SK-N-MC (cell line): ENCODE measurements at places on chromosomes 12 and 14.

GRCh38 chr14:88706425-88706824, 86.3 kb downstream of the EML5 start:
- DNase-seq: no peak

- DNase-seq: no peak
Measured at GRCh38 chr12:113090740-113091139, 34.2 kb downstream of the DTX1 start.

DNA sequence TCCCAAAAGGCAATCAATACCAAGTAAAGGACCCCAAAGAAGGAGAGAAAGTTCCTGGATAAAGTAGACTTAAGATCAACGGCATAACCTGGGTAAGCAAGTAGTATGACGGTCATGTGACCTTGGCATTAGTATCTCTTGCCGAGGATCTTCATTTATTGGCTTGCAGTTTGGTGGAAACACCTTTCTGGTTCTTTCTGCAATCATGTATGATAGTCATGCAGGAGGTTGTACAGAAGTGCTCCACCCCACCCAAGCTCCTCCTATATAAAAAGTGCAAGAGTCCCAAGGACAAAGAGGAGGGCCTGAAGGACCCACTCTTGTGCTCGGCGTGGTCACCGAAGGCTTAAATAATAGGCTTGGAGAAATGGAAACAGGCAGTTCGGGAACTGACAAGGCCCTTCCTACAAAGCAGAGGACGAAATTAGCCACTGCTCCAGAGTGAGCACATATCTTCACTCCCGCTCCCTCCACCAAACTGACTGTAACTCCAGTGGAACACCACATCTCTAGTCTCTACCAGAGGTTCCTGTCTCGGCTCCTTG, 750 bp downstream of the CS start:
- DNase-seq: no peak

GRCh38 chr14:77151918-77152588, 10.5 kb upstream of the ZDHHC22 start:
- no peak for DNase-seq

DNA sequence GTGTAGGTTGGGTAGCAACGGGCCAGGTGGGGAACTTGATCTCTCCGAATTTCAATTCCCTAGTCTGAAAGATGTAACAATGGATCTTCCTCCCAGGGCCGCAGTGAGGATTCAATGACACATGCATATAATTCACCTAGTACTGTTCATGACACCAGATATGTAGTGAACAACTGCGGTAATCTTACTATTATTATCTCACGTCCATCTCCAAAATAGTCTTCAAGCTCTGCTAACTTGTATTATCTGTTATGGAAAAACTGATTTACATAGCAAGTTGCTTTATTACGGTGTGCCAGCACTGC, 26.4 kb downstream of the MOK start:
- DNase-seq: no peak

GRCh38 chr12:102215992-102216691, 18.5 kb upstream of the PMCH start:
- no peak for DNase-seq

GRCh38 chr12:1117970-1118563, 127.0 kb downstream of the ERC1 start:
- DNase-seq: peak; percentile 60

GRCh38 chr12:87430444-87430843, 598.8 kb downstream of the C12orf50 start:
- DNase-seq: no peak

DNA sequence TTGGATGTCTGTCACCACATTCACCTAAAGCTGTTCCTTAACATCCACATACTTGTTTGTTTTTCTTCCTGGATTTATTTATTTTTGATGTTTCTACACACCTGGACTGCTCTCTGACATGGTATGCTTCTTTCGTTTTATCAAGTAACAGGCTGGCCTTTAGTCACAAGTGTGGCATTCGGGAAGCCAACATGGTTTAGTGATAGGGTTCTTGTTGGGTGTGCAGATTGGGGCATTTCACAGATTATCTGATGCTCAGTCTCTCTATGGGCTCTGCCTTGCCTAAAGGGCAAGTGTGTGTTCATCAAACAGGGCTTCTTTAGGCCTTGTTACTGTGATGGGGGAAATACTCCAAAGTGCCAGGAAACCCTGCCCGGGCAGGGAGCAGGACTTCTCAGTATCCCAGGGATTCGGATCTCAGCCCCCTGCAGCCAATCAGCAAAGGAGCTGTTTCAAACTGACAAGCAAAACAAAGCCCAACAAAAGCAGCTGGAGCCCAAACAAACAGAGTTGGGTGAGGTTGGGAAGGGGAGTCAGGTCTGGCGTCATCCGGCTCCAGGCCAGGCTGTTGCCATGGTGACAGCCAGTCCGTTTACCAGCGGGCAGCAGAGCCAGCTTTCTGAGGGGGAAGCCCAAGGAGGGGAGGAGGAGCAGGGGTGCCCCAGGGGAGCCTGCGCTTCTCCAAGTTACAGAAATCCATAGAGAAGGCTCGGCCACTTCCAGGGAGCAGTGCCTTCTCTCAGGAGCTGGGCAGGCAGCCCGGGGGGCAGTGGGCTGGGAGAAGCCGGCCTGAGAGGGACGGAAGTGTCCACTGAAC, 31.9 kb downstream of the FOS start:
- no peak for DNase-seq

DNA sequence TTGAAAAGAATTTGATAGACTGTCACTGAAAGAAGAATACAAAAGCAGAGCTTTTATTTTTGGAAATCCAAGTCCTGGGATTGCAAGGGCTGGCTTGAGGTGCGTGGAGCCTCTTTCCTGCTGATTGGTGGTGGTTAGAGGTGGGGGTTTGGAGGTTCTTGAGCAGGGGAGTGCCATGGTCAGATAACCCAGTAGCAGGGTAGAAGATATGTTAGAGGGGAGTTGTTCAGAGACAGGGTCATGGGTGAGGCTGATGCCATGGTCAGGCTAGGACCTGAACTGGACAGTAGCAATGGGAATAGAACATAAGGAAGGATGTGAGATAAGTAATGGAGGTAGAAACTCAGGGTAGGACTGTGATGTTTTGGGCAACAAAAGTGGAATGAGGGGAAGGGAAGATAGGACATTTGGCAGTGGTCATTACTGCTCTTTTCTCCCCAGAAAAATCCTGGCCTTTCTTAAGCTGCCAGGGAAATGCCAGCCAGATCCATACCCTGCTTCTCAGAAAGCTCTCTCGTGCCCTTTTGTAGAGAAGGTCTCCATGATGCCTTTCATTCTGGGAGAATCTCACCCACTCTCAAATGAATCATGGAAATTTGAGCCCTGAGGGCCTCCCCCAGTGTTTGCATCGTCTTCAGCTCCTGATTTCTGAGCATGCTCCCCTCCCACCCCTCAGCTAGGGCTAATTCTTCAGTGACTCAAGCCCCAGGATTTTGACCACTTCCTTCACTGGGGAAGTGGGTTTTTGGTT, 9.5 kb downstream of the EMP1 start:
- DNase-seq: no peak

- no peak for DNase-seq
Measured at GRCh38 chr12:24039113-24039525, 89.6 kb upstream of the SOX5 start.

GRCh38 chr12:110002676-110003515, 3.7 kb downstream of the ANKRD13A start:
- no peak for DNase-seq

DNA sequence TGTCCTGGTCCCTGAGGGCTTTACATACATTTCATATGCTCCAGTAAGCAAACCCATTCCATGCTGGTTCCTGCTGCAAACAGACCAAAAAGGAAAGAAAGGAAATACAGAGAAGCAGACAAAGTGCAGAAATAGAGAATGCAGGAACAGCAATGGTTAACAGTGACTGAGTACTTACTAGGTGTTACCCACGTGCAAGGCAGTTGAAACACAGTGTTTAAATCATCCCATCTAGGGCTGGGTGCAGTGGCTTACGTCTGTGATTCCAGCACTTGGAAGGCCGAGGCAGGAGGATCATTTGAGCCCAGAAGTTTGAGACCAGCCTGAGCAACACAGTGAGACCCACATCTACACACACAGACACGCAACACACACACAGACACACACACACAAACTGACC, 21.2 kb upstream of the NINJ2 start:
- no peak for DNase-seq

DNA sequence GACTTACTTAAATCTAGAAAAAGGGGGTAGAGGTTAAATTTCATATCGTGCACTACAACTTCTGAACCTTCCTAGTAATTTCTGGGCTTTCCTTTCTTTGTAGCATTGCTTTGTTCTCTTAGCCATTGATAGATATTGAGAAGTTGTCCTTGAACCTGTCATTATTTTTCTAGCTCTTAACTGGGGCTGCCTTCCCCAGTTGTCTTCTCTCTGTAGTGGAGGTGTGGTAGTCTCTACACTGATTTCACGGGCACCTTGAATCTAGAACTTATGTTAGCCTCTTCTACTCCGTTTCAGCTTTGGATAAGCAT, 504.0 kb downstream of the PCNX1 start:
- DNase-seq: no peak
